ENCODE measurements at places on chromosomes 2 and 18.
A peak's percentile ranks its signal among the peaks of the same experiment; 100 is the strongest.

DNA sequence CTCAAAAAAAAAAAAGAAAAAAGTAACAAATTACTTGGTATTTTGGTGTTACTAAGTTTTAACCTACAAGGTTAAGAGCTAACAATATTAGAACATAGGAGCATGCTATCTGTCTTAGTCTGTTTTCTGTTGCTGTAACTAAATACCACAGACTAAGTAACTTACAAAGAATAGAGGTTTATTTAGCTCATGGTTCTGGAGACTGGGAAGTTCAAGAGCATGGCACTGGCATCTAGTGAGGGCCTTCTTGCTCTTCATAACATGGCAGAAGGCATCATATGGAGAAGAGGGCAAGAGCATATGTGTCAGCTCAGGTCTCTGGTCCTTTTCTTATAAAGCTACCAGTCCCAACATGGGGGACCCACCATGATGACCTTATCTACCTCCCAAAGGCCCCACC lies 36.5 kb downstream of the SMARCAL1 start:
- DNase-seq, result no peak

GRCh38 chr2:118443596-118443995 lies 355.3 kb downstream of the INSIG2 start:
- no peak for DNase-seq

DNA sequence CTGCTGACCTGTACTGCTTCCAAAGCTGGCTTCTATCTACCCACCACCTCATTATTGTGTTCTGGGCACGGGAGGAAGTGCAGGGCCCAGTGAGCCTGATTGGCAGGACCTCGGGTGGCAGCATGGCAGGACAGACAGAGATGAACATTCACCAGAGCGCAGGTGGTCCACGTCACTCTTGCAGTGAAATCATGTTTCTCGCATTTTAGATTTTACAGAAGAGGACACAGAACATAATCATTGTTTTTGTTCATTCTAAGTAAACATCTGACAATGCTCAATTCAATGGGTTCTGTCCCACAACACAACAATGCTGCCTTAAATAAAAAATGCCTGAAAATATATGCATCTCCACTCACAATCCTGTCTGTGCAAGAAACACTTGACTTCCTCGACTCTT lies 11.5 kb upstream of the BIN1 start:
- peak; percentile 94 for DNase-seq

DNA sequence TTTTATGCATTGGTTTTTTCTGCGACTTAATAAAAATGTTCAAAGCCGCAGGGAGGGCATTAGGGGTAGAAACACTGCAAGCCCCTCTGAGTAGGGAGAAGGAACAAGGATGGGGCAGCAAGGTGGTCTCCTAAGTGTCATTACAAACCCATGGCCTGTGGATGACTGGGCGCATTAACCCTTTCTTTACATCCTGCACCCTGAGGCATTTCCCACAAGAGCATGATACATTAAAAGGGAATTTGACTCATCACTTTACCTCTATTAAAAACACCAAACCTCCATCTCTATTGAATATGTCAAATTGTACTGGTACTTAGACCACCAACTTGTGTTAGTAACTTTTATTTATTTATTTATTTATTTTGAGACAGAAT lies 112.5 kb downstream of the VIT start:
- no peak for DNase-seq

DNA sequence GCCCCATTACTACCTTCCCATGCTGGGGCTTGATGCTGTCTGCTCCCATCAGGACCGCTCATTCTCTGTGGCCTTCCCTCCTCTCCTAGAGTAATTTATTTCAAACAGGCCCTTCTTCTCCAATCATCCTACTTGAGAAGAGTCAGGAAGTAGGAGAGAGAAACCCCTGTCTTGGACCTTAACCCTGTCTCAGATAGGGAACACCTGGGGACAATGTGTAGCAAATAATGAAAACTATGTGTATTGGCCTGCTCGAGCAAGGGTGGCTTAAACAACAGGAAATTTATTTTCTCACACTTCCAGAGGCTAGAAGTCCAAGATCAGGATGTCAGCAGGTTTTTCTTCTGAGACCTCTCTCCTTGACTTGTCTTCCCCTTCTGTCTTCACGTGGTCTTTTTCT lies 26.6 kb upstream of the NEMP2 start:
- no peak for DNase-seq

DNA sequence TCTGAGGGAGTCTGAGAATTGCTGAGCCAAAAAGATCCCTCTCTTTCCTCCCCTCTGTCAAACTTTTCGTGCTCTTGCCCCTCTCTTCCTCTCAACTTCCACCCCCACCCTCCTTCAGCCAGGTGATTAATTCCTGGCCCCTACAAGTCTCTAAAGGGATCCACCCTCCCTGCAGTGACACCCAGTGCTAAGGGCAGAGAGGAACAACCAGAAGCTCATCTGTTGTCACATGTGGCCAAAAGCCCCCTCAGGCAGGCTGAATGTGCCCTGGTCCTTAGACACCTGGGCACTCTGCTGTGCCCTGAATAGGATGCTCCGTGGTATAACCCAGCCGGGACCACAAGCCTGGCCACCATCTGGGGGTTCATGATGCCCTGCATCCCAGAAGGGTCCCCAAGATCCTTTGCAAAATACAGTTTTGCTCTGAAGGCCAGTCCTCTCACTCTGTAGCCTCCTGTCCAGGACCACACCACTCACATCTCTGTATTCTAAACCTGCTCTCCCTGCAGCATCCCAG lies 234.4 kb downstream of the BCL11A start:
- DNase-seq, result no peak

DNA sequence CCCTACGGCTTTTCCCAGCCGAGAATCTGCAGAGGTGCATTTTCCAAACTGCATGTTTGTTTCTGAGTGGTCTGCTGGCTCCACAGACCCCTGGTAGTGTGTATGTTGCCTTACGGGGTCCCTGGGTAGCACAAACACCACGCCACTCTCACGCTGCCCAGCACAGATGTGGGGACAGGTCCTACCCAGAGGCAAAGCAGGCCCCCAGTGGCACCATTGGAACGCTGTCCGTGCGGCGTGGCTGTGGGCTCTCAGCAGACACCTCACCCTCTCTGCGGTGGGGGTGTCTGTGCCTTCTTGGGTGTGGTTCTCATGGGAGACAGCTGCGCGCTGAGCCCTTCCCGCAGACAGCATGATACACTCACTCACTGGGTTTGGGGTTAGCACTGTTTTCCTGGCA lies 137.4 kb downstream of the NFATC1 start:
- DNase-seq, result no peak

All from Ammon's horn (tissue), 1 donor.